ENCODE measurements at places on chromosomes 4 and X.
A peak's percentile ranks its signal among the peaks of the same experiment; 100 is the strongest.

GRCh38 chrX:10636851-10637250 is 16.5 kb upstream of the MID1 start:
- DNase-seq = no peak

DNA sequence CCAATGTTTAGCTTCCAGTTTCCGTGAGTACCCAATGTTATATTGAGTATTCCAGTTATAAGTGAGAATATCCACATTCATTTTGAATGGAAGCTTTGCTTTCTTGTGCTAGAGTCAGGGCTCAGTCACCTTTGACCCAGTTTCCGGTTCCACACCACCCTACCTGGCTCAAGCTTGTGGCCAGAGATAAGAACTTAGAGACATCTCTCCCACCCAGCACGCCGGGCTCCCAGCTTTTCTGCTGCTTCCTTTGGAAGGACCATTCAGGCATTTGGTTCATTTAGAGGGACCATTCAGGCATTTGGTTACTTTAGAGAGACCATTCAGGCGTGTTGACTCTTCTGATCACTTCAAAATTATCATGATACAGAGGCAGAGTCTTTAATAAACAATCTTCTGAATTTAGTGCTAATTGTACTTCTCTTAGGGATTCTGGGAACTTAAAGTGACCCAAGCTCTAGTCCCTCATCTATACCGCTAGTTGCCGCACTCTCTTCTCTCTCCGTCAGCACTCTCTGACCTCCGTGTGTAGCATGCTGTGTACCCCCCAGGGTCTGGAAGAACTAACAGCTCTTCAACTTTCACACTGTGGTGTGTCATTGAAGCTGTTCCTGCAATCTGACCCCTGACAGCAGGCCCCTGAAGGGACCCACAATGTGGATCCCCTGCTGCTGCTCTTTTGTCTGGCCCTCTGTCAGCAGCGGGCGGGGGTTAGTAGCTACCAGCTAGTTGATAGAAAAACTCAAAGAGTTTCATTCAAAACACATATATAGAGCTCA is 943.1 kb downstream of the ARAP2 start:
- DNase-seq = no peak

GRCh38 chr4:150679765-150680343 is 97.9 kb downstream of the MAB21L2 start:
- no peak for DNase-seq

DNA sequence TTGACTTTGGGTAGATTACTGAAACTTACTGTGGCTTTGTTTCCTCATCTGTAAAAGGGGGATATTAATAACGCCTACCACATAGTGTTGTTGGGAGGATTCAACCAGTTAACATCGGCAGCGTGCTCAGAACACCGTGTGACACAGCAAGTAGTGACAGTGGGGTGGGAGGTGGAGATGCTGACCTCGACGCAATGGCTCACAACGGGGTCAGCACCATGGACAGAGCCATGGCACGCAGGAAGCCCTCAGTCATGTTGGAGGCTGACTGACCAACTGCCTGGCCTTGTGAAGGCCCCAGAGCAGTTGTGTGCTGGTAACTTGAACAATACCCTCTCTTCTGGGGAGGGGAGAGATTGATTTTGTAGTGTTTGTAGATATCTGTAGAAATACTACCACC is 93.2 kb downstream of the WFS1 start:
- DNase-seq = peak; percentile 74

DNA sequence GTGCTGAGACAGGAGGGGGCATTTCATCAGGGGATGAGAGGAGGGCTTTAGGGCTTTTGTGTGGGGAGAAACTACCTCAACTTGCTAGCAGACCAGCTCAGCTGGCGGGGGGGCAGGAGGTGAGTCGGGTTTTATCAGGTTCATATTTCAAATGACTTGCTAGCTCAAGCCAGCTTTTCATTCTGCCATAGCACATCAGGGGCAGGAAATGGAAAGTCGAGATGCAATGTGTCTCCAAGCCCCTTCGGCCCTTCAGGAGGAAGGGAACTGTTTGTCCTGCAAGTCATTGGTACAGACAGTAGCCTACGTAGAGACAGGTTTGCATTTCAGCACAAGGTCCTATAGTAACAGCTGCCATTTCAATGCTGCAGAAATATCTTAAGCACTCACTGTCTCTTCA is 194.1 kb downstream of the PTTG2 start:
- DNase-seq = no peak

DNA sequence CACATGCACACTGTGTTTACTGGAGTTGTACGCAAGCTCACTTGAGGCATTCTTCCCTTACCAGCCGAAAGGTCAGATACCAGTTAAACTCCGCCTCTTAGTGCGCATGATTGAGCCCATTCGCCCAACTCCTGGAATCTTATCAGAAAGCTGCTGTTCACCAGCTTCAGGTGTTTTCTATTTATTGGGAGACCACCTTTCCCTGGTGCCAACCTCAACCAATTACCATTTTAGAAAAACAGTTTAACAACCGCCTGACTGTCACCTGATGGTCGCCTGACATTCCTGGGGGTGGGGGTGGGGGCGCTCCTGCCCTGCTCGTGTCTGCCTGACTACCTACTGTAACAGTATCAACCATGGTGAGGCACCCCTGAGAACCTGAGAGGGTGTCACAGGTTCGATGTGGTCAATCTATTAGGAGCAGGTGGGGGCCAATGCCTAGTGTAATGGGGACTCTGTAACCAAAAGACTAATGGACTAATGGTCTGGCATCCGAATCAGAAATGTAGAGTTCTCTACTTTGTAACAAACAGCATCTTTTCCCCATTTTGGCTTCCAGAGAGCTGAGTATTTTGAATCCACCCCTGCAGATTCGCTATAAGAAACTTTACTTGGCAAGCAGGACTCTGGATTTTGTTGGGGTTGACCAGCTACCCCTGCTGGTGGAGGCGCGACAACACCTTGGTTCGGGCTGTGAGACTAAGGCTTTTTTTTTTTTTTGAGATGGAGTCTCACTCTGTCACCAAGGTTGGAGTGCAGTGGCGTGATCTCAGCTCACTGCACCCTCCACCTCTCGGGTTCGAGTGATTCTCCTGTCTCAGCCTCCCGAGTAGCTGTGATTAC is 58.2 kb upstream of the ZNF157 start:
- no peak for DNase-seq

GRCh38 chr4:151199319-151200190 is 77.4 kb upstream of the PRSS48 start:
- DNase-seq = no peak
